Pericardium fibroblast (primary cell): ENCODE measurements at places on chromosomes 1 and 21. TPM values are rescaled to one million over a fixed set of nuclear protein-coding genes. Genes with fewer than 3 reads are reported as not detected.

CLCNKA gene
- under 0.01 TPM in 1 of 2 replicates, not detected in the other for total RNA-seq

SPRR2E gene
- not detected in 2 replicates for total RNA-seq

VANGL2 gene
- 0.60 and 0.82 TPM in 2 replicates for total RNA-seq

PLCH2 gene
- total RNA-seq: under 0.01 TPM in 1 of 2 replicates, not detected in the other

TNFRSF4 gene
- total RNA-seq: not detected in 2 replicates

KCNA2 gene
- 0.12 TPM in 1 of 2 replicates, not detected in the other for total RNA-seq

EDARADD gene
- total RNA-seq: 0.26 TPM in 1 of 2 replicates, not detected in the other

PRKACB gene
- total RNA-seq: 11.5 and 17.2 TPM in 2 replicates

PSMB4 gene
- total RNA-seq: 271 and 315 TPM in 2 replicates
